ENCODE measurements at places on chromosomes 11 and 22.
A peak's percentile ranks its signal among the peaks of the same experiment; 100 is the strongest.

GRCh38 chr11:73538381-73538872 is 59.5 kb downstream of the FAM168A start:
- DNase-seq = no peak

GRCh38 chr11:131025020-131025419 is 108.7 kb upstream of the SNX19 start:
- peak; percentile 18 for DNase-seq

DNA sequence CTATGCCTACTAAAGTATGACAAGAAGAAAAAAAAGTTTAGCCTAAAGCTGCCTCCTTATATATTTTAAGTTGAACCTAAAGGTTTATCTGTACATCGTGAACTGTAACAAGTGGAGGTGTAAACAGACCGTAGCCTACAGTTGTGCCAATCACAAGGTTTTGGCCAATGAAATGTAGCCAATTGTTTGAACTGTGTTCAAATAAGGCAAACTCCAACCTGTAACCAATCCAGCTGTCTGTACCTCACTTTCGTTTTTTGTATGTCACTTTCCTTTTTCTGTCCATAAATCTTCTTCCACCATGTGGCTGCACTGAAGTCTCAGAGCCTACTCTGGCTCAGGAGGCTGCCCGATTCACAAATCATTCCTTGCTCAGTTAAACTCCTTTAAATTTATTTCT is 6.8 kb upstream of the EI24 start:
- no peak for DNase-seq

DNA sequence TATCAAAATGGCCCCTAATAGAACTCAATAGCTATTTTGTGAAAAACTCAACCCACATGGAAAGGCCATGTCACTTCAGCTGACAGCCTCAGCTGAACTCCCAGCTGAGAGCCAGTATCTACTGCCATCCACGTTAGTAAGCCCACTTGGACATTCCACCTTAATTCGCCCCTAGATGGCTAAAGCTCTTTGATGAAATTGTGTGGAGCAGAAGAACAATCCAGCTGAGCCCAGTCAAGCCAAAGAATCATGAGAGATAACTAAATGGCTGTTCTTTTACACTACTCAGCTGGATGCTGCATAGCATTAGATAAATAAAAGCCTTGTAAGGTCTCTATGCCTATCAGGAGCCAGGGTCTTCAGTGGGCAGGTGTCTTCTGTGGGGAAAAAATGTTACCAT is 396.8 kb downstream of the AASDHPPT start:
- no peak for DNase-seq

DNA sequence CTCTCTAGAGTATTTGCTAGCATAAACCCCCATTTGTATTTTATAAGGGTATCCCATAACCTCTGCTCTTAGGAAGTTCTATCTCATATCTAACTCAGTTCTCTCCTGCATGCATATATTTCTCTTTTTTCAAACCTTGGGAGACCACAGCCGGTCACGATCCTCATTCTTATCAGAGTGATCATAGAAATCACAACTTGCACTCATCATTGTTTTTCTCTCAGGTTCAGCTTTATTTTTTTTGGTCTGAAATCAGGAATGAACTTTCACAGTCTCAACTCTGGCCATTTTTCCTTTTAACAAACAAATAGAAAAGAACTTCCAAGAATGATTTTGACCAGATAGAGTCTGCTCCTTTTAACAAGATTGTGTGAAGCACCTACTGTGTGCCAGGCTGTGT is 98.6 kb upstream of the BLID start:
- DNase-seq = no peak

DNA sequence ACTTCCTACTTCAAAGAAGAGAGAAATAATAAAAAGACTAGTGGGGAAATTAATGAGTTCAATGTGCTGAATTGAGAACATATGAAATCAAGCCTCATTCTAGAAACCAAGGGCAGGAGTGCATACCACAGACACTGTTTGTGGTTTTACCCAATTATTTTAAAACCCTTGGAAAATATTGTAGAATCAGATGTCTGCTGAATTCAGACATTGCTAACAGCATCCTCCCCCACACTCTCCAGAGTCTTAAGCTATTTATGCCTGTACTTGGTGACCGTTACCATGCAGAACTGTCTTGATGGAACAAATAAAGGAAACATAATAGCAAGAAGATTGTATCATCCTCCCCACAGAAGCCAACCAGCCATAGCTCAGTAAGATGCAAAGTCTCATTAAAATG is 850.1 kb downstream of the NTM start:
- no peak for DNase-seq

DNA sequence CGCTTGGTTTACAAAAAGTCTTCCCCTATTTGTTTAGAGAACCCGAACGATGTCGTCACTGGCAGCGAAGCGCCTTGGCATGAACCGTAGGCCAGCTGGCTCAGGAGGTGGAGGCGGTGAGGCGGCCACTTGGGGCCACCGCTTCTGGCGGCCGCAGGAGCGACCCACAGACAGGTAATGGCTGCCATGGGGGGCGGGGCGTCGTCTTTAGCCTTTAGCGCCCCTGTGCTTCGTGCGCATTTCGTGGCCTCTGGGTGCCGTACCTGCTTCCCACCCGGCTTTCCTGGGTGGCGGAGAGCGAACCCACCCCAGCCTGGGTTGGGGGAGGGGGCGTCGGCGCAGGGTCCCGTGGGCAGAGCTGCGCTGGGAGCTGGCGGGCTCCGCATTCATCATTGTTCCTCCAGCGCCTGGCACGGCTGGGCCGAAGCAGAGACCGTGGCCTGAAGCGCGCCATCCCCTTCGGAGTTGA is 469 bp upstream of the OSBP2 start:
- DNase-seq = no peak

DNA sequence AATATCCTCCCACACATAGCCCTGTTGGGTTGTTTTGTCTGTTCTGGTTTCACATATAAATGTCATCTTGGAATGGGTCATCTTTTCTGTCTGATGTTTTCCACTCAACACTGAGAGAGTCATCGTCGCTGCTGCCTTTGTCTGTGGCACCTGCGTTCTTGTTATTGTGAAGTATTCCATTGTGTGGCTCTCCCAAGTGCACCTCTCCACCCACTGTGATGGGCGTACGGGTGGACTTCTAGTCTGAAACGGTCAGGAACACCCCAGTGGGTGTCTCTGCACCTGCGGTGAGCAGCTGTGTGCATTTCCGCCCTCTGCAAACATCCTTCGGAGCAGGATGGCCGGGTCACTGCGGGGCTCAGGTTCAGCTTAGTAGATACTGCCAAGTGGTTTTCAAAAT is 34.5 kb upstream of the RTL6 start:
- DNase-seq = no peak

- DNase-seq = no peak
Measured at GRCh38 chr11:60945295-60945667, 6.7 kb downstream of the SLC15A3 start.

Measured in NCI-H460 (cell line).